ENCODE measurements at places on chromosomes 3 and 15. TPM values are rescaled to one million over a fixed set of nuclear protein-coding genes. Genes with fewer than 3 reads are reported as not detected.

Gene ABHD17C
- 5.0 TPM for total RNA-seq

Gene ZMYND10
- 0.71 TPM for total RNA-seq

Gene SGO1
- 0.32 TPM for total RNA-seq

Gene PLEKHO2
- total RNA-seq, result 87.5 TPM

Gene PLA2G4D
- not detected for total RNA-seq

Gene BHLHE40
- 133 TPM for total RNA-seq

Gene PARP6
- 61.3 TPM for total RNA-seq

Gene ZNF385D
- 18.5 TPM for total RNA-seq

GRCh38 chr3:170144437-170144843, 37.1 kb downstream of the PHC3 start:
- DNase-seq, result no peak

- DNase-seq, result no peak
Measured at GRCh38 chr3:136750897-136751315, 1.3 kb downstream of the STAG1 start.

DNA sequence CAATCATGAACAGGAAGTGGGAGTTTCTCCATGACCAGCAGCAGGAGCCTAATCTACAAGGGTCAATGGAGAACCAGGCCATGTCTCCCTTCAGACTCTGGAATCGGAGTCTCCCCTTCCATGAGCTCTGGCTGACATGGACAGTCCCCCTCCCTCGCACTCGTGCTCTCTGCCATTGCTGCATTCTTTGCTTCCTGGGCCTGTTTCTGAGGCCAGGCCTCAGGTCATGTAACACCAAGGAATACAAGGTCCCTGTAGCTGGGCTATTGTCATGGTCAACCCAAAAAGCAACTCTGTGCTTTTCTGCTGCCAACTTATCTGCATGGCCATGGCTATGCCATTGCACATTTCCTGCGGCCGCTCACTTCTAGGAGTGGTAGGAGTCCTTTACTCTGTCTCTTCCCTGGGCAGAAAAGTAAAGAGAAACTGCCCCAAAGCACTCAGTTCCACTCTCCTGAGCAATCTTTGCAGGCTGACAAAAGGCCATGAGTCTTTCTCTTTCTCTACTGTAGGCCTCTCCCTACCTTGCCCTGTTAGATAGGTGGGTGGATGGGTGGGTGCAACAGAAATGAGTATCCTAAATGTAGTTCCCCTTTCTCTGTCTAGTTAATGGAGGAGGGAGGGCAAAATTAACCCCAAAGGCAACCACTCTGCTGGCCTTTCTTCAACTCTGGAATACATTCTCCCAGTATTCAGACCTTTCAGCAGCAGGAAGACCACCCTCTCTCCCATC, 40.8 kb upstream of the PROK2 start:
- DNase-seq, result no peak

GRCh38 chr3:122921791-122922651, 105.5 kb downstream of the SEMA5B start:
- DNase-seq, result peak; percentile 82

GRCh38 chr3:134463676-134464063, 22.1 kb downstream of the ANAPC13 start:
- DNase-seq, result no peak

DNA sequence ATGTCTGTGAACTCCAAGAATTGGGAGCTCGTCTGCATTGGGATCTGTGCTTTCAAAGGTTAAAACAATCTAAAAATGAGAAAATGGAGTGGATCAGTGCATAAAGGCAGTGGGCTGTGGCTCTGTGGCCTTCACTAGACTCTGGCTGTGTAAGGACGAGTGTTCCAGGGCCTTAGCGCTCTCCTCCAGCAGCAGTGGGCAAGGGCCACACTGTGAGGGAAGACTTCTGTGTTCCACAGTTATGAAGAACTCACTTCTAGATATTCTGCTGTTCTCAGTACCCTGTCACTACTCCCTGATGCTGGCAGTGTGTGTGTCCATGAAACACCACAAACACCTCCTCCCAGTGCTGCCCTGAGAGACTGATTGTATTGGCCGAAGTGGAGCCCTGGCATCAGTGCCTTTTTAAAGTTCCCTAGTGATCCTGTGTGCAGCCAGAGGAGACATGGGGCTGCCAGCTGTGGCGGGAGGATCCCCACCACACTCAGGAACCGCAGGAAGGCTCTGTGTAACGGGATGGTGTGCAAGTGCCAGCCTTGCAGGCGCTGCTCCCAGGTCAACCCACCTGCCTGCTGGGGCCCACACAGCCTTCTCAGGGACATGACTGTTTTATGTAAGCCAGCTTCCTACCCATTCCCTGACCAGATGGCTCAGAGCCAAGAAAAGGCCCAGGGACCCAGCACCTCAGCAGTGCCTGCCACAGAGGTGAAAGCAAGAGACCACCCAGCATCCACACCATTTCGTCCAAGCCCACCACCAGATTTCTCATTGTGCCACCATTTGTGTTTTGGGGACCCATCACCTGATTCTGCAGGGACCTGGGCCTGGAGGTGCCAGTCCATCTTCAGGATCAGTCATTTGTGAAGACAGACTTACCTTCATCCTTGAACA, 40.4 kb downstream of the ABTB1 start:
- DNase-seq, result peak; percentile 60

- DNase-seq, result no peak
Measured at GRCh38 chr3:123634149-123635051, 49.5 kb upstream of the HACD2 start.

- DNase-seq, result no peak
Measured at GRCh38 chr3:81349816-81350340, 411.6 kb downstream of the GBE1 start.

DNA sequence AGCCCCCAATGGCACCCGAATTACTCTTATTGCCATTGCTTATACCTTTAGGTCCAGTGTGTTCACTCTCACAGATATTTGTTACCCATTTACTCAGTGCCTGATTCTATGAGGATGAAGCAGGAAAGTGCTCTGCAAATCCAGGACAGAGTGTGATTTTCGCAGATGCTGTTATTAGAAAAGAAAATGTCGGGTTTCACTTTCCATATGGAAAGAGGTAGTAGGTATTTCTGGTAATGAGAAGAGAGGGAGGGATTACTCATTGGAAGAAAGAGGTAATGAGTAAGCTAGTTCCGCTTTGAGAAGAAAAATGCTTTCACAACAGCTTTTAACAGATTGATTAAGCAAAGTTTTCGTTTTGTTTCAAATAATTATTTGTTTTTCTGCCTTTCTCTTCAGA, 336.3 kb upstream of the CFAP20DC start:
- DNase-seq, result no peak

DNA sequence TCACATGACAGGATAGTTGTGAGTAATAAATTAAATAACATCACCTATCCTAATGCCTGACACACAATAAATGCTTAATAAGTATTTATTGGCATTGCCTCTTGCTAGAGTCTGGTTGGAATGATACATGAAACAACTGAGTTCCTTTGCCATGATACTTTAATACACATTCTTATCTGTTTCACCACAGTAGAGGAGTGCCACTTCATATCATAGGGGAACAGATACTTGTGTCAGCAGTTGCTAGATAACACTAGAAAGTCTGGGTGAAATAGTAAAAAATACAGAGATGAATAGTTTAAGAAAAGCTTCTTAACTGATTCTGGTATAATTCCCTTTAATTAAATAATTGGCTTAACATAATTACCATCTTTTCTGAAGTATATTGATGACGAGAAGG, 380.0 kb upstream of the GOLIM4 start:
- no peak for DNase-seq

DNA sequence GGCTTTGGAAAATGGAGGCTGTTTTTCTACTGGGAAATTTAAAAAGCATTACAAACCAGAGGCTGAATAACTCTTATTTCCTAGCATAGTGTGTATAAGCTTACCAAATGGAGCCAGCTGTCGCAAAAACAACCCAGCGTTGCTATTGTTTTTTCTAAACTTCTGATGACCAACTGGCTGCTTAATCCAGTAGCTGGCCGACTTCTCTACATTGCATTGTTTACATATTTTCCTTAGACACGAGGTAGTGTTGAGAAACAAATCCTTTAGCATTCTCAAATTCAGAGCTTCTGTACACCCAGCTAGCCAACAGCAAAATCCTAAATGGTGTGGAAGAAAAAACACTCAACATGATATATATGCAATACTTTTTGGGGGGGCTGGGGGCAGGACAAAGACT, 161.0 kb upstream of the ADAMTS9 start:
- no peak for DNase-seq

DNA sequence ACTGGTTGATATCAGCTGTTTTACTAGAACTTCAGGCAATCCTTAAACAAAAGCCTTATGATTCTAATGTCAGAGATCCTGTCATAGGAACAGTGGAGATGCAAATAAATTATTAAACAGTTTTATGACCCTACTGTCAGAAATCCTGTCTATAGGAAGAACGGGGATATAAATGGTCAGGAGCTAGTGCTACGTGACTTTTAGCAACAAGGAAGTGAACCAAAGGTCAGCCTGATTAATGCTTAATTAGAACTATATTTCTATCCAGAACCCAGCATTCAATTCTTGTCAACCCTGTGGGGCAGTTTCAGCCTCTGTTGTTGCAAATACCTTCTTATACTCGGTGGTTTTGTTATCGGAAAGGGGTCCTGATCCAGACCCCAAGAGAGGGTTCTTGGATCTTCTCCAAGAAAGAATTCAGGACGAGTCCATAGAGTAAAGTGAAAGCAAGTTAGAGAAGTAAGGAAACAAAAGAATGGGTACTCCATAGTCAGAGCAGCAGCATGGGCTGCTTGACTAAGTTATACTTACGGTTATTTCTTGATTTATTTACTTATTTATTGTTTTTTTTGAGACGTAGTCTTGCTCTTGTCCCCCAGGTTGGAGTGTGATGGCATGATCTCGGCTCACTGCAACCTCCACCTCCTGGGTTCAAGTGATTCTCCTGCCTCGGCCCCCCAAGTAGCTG, 59.9 kb upstream of the RNU6-1 start:
- no peak for DNase-seq

GRCh38 chr15:98753726-98754656, 105.7 kb downstream of the IGF1R start:
- DNase-seq, result no peak

DNA sequence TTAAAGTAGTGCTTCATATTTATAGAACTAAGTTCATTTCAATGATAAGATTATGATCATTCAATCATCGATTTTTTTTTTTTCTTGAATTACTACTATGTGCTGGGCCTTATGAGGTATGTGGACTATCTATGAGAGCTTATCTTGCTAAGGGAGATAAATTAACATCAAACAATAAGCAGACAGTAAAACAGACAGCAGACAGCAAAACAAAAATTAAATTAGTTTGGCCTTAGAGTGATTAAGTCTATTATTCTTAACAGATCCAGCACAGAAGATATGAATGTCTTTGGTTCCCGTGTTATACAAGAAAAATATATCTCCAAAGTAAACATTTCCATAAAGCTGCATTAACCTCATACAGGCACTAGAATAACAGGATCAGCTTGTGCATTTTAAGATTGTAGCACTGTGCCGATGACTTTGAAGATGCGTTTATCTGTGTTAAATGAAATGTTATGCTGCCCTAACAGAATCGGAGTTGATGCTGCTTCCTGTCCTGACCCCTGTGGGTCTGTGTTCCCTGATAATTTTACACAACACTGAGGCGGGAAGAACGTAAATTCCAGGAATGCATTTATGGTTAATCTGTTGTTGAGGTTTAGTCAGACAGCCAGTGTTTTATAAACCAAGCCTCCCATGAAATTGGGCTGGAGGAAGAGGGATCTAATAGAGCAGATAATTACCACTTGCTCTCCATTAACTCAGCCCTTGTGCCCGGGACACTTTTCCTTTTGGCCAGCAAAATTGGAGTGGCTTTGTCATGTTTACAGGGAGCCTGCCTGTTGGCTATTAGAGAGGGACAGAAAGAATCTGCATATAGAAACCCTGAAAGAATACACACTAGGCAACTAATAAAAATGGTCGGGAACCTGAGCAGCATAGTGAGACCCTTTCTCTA, 80.8 kb downstream of the GHSR start:
- no peak for DNase-seq

DNA sequence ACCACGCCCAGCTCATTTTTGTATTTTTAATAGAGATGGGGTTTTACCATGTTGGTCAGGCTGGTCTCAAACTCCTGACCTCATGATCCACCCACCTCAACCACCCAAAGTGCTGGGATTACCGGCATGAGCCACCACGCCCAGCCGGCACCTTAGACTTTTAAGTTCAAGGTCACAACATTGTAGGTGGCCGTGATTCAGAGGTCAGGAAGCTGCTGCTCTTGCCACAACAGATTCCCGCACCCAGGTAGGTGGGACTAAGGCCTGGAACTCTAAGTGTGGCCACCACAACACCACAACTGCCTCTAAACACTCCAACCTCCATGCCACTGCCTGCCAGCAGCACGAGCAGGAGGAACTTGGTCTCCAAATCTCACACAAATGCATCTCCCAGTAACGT, 196.8 kb downstream of the STT3B start:
- DNase-seq, result no peak

DNA sequence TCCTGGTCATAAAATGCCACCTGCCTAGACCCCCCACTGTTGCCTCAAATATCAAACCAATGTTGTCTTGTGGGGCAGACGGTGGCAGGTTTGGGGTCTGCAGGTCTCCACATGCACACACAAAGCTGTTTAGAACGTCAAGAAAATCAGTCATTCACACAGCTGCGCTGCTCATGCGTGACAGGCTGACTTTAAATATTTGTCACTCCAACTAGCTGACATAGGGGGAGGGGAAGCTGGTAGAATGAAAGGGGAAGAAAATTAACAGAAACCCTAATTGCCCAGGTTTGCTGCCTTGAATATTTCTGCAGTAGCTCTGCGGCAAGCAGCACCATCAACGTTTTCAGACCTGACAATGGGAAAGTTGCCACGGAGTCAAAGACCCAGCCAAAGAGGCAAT, 201.8 kb downstream of the ABHD5 start:
- DNase-seq, result no peak

GRCh38 chr15:74158855-74159650, 14.5 kb upstream of the ISLR start:
- DNase-seq, result no peak

DNA sequence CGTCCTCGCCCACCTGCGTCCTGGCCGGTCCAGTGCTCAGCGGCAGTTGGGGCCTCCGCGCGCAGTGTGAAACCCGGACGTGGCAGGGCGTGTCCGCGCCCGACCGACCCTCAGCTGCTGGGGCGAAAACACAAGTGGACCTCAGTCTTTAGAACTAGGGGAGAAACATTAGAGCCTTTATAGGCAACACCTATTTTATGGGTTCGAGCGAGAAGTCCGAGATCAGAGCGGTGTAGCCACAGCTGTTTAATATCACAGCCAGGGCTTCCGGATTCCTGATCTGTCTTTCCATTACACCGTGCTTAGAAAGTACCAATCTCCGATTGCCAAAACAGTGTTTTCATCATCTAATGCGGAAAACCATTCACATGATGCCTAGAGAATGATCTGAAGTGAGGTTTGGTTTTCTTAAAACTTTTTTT, 506 bp downstream of the RAD51 start:
- DNase-seq, result no peak

- DNase-seq, result no peak
Measured at GRCh38 chr3:115571413-115571812, 51.9 kb upstream of the GAP43 start.

- no peak for DNase-seq
Measured at GRCh38 chr3:171260466-171260865, 199.7 kb downstream of the TNIK start.

All from mesenteric fat pad (tissue), 1 donor.